CD4-positive, alpha-beta T cell treated with Interleukin-15 for 4 hours (primary cell): ENCODE measurements at places on chromosomes 5 and 9.

GRCh38 chr5:14977058-14977685 lies 105.6 kb upstream of the ANKH start:
- no peak for DNase-seq

- no peak for DNase-seq
Observed at GRCh38 chr9:81844131-81844567, 84.1 kb upstream of the SPATA31D4 start.

GRCh38 chr9:126516561-126516935 lies 97.2 kb upstream of the LMX1B start:
- no peak for DNase-seq

DNA sequence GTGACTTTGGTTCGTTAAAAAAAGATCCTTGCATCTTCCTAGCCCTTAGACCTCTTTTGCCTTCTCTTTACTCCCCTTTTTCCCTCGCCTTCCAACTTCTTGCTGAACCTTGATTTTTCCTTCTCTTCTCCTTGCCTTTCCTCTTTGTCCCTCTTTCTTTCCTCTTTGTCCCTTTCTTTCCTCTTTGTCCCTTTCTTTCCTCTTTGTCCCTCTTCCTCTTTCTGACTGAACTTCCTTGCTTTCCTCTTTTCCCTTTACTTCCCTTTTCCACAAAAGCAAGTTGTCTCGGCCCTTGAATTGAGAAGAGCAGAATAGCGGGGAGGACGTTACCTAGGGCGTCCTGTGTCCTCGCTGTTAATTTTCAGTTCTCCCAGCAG lies 1.4 kb upstream of the MLLT3 start:
- no peak for DNase-seq

DNA sequence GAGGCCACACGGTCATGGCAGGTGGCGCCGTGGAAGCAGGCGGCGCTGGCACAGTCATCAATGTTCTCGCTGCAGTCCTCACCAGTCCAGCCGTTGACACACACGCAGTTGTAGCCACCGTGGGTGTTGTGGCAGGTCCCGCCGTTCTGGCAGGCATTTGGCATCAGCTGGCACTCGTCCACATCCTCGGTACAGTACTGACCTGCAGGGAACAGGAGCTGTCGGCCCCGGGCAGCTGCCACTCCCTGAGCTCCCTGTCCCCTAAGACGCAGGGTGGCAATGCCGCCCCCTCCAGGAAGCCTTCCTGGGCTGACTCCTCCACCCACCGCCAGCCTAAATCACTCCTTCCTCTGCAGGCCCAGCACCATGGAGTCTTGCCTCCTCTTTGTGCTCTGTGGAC lies 27.2 kb downstream of the NOTCH1 start:
- no peak for DNase-seq

- no peak for DNase-seq
Observed at GRCh38 chr9:101737705-101738565, 512 bp downstream of the GRIN3A start.

- no peak for DNase-seq
Observed at GRCh38 chr5:134018154-134018985, 13.6 kb upstream of the VDAC1 start.

GRCh38 chr9:126457175-126457547 lies 130.5 kb downstream of the MVB12B start:
- no peak for DNase-seq

DNA sequence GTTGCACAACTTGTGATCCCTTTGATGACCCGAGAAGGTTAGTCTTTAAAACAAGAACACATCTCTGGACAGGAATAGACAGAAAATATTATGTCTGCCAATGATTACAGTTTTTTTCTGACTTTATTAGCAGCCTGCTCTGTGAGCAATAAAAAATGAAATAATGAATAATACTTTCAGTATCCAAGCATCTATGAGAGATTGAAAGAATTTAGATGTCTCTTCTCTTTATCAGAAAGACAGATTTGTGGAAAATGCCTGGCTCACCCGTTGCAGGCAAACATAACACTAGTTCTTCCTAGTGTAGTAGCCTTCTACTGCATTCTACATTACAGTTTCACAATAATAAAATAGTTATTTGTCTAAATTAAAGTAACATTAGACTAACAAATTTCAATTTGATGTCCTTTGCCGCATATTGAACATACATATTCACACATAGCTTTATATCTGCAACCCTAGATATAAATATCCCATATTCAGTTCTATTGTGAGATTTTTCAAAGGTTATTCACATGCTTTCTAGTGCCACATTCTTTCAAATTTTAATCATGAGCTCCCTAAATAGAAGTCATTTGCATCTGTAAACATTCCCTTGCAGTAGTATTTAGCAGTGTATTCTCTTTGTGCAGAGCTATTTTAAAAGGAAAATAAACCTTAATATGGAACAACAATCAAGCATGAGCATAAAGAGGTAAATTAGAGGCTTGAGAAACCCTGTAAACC lies 267.3 kb downstream of the EFNA5 start:
- no peak for DNase-seq

- no peak for DNase-seq
Observed at GRCh38 chr5:138177941-138178515, 402 bp downstream of the BRD8 start.
